Stimulated activated CD8-positive, alpha-beta memory T cell treated with anti-CD3 and anti-CD28 coated beads, Interleukin-12 subunit alpha, Interleukin-12 subunit beta, amount 100 ng/mL, for 4 hours (primary cell): ENCODE measurements at places on chromosomes 2 and 18.

- DNase-seq, result no peak
These were observed 57.4 kb upstream of the LRRTM1 start for GRCh38 chr2:80361904-80362303.

- no peak for DNase-seq
These were observed 339.7 kb upstream of the SLC14A2 start for GRCh38 chr18:45275367-45276113.

DNA sequence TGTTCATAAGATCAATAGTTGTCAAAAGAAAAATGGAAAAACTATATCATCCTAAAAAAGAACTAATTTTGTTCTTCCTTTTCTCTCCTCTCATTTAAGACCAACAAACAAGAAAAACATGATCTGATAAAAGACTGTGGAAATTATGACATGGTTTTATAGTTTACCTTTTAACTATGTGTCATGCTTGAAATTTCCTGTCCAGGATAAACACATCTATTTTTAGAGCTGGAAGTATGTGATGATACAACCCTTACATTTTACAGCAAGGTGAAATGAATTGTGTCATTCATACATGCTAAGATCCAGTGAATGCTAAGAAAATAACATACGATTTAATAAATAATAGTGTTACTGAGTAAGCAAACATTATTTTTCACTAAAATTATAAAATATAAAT lies 89.9 kb downstream of the GULP1 start:
- no peak for DNase-seq

- no peak for DNase-seq
These were observed 133.9 kb upstream of the KLHL14 start for GRCh38 chr18:32906506-32907310.

- no peak for DNase-seq
These were observed 481.0 kb downstream of the TNS1 start for GRCh38 chr2:217521820-217522219.

GRCh38 chr18:78903436-78904178 lies 76.0 kb upstream of the SALL3 start:
- DNase-seq, result no peak

DNA sequence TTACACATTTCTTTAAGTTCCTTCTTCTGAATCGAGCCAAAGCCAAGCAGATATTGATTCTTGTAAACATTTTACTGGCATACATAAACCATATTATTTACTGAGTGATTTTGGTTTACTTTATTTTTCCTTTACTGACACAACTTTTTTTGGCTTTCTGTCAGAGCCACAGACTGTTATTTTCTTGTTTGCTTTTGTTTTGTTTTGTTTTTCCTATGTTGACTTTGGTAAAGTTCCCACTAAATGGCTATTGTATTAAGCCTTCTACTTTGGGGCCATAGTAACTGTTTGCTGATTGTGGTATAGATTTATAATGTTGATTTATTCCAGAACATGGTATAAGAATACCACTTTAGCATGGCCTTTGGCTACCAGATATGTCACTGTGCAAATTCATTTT lies 419.4 kb downstream of the DCDC2C start:
- DNase-seq, result no peak

GRCh38 chr2:15271941-15272542 lies 289.1 kb downstream of the NBAS start:
- DNase-seq, result no peak
